ENCODE measurements at places on chromosomes 3 and 15. TPM values are rescaled to one million over a fixed set of nuclear protein-coding genes. Genes with fewer than 3 reads are reported as not detected.
A peak's percentile ranks its signal among the peaks of the same experiment; 100 is the strongest.

GP9 gene
- not detected for total RNA-seq

DNA sequence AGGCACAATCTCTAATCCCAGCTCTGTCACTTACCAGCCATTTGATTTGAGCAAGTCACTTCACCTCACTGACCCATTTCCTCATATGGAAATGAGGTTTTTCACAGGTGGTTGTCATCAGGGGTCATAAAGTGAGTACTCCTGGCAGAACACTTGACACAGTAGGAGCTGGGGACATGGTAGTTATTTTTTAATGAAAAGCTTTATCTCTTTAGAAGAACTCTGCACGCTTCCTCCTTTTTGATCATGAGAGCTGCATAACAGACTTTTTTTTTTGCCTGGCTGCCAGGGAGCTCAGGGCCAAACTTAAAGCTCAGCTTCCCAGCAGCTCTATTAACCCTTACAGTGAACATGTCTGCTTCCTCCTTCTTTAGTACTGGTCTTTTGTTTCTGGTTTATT, 8.4 kb downstream of the VWA5B2 start:
- H3K27ac ChIP-seq: no peak overlapping the region
- peaks cover 5% of the 10 kb centered on the region for H3K36me3 ChIP-seq

- H3K4me1 ChIP-seq: no peaks in the 10 kb centered on the region
- no peak overlapping the region for H3K27ac ChIP-seq
- no peak overlapping the region for H3K4me3 ChIP-seq
Measured at GRCh38 chr3:82773207-82773606, 1011.8 kb upstream of the GBE1 start.

MYH15 gene
- total RNA-seq: 0.17 TPM

ROPN1 gene
- not detected for total RNA-seq

DNA sequence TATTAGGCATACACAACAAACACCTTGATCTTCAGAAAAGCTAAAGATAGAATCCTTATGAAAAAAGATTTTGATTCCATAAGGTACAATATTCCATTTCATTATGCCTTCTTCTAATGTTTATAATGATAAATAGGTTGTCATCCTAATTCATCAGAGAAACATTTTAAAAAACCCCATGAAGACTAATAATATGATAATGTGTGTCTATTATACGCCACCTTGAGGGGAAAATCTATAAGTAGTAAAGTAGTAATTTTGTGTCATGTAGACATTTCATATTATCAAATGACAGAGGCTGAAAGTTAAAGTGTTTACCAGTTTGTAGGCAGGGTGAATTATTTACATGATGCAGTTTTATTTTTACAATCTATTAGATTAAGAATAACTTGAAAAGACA, 524.3 kb downstream of the GBE1 start:
- H3K27ac ChIP-seq: no peak overlapping the region
- no peak overlapping the region for H3K4me3 ChIP-seq
- no peaks in the 10 kb centered on the region for H3K4me1 ChIP-seq
- H3K27me3 ChIP-seq: no peaks in the 10 kb centered on the region

SCN11A gene
- 0.02 TPM for total RNA-seq

GRCh38 chr3:14823393-14823792, 4.6 kb downstream of the FGD5 start:
- H3K27me3 ChIP-seq: peaks cover 10% of the 10 kb centered on the region
- no peak overlapping the region for H3K4me3 ChIP-seq
- H3K27ac ChIP-seq: no peak overlapping the region
- no peak for DNase-seq
- H3K36me3 ChIP-seq: no peaks in the 10 kb centered on the region

- no peaks in the 10 kb centered on the region for H3K36me3 ChIP-seq
- DNase-seq: no peak
- H3K27ac ChIP-seq: no peak overlapping the region
Measured at GRCh38 chr3:1447452-1447851, 354.6 kb downstream of the CNTN6 start.

DNA sequence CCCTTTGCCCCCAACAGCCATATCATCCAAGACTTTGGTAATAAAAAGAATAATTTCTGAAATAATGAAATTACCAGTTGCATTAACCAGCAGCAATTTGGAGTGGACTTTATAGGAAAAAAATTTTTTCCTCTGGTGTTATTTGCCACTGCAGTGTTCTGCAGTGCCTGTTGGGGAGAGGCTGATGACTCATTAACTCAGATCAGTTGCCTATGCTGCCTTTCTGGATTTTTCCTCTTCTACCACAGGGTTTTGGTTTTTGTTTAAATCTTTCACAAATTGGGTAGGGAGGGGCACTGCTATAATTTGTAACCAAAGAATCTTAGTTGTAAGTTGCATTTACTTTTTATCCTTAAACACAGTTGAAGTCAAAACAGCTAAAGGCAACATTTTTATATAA, 22.7 kb downstream of the ATP6V1A start:
- no peak for DNase-seq
- no peaks in the 10 kb centered on the region for H3K27me3 ChIP-seq
- peaks cover 6% of the 10 kb centered on the region for H3K4me1 ChIP-seq
- no peaks in the 10 kb centered on the region for H3K36me3 ChIP-seq
- H3K4me3 ChIP-seq: no peak overlapping the region

DNA sequence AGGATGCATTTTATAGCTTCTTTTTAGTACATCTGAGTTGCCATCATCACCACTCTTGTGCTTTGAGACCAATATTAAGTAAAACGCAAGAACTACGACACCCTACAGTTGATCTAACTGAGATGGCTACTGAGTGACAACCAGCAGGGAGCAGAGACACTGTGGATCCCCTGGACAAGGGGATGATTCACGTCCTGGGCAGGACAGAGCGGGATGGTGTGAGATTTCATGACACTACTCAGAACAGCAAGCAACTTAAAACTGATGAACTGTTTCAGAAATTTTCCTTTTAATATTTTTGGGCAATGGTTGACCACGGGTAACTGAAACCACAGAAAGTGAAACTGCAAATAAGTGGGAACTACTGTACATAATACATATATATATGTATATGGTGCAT, 299.2 kb downstream of the ADAMTS17 start:
- H3K4me3 ChIP-seq: no peak overlapping the region
- peaks cover 4% of the 10 kb centered on the region for H3K4me1 ChIP-seq
- no peaks in the 10 kb centered on the region for H3K27me3 ChIP-seq
- no peak overlapping the region for H3K27ac ChIP-seq
- DNase-seq: no peak
- peaks cover 13% of the 10 kb centered on the region for H3K36me3 ChIP-seq

GRCh38 chr15:65824031-65824743, 32.1 kb upstream of the DENND4A start:
- peak; percentile 35 for DNase-seq
- H3K27ac ChIP-seq: no peak overlapping the region
- H3K4me3 ChIP-seq: no peak overlapping the region
- no peaks in the 10 kb centered on the region for H3K36me3 ChIP-seq
- peaks cover 55% of the 10 kb centered on the region for H3K4me1 ChIP-seq

GRCh38 chr3:164781755-164782154, 296.5 kb downstream of the SI start:
- H3K27ac ChIP-seq: no peak overlapping the region
- no peak overlapping the region for H3K4me3 ChIP-seq
- no peak for DNase-seq
- H3K36me3 ChIP-seq: no peaks in the 10 kb centered on the region
- H3K4me1 ChIP-seq: no peaks in the 10 kb centered on the region

DNA sequence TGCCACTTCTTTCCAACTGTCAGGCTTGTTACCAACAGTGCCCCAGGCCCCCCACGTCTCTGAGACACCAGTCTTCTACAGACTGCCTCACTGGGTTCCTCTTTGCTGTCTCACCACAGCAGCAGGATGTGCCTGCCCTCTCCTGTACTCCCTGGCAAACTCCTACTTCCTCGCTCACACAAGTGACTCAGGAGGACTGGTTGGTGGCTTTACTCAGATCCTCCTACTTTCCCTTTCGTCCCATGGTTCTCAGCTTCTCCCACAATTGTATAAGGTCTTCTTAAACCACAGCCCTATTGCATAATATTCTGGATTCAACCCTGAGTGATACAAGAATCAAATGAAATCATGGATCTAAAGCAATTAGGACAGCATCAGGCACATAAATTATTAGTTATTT, 246.6 kb upstream of the PROK2 start:
- peak; percentile 27 for DNase-seq
- H3K36me3 ChIP-seq: no peaks in the 10 kb centered on the region
- H3K4me3 ChIP-seq: no peak overlapping the region
- peaks cover 17% of the 10 kb centered on the region for H3K27me3 ChIP-seq
- peaks cover 9% of the 10 kb centered on the region for H3K4me1 ChIP-seq

TMCO5A gene
- total RNA-seq: not detected

DNA sequence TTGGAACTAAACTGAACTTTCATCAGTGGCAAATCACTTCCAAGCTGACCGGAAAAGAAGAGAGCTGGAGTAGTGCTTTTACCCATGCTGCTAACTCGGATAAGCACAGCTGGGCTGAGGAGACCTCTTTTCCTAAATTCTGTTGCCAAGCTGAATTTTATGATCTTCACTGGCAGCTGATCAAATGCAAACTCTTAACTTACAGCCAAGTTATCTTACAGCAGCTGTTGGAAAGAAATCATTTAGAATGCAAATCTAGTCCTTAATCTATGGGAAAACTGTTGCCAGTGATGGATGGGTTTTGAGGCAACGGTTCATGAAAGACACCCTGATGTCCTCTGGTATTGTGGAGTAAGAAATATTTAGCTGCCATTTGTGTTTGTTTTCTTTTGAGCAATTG, 216.5 kb downstream of the ZNF385D start:
- H3K4me1 ChIP-seq: no peaks in the 10 kb centered on the region
- no peak for DNase-seq
- no peaks in the 10 kb centered on the region for H3K36me3 ChIP-seq
- no peak overlapping the region for H3K27ac ChIP-seq

DNA sequence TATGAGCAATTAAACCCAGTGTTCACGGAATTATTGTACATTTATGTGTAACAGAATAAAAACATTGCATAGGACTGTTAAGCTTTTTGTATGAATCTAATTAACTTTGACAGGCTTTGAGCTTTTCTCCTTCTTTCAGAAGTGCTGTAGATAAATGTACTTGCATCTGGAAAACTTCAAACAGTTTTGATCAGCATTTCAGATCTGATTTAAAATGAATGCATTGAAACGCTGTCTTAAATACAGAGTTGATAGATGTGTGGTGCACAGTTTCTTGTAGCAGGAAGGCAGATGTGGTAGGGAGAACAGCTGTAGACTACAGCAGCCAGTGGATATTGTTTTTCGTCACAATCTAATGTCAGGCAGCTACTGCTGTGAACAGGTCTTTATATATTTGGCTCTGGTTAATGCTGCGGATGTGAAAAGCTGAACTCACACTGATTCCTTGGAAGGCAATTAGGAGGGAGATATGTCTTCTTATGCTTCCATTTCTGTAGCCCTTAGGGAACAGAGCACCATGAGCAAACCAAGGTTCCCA, 193.8 kb upstream of the GOLIM4 start:
- no peak overlapping the region for H3K4me3 ChIP-seq
- no peak for DNase-seq
- H3K36me3 ChIP-seq: no peaks in the 10 kb centered on the region
- no peaks in the 10 kb centered on the region for H3K4me1 ChIP-seq

RTP4 gene
- 2.7 TPM for total RNA-seq

DNA sequence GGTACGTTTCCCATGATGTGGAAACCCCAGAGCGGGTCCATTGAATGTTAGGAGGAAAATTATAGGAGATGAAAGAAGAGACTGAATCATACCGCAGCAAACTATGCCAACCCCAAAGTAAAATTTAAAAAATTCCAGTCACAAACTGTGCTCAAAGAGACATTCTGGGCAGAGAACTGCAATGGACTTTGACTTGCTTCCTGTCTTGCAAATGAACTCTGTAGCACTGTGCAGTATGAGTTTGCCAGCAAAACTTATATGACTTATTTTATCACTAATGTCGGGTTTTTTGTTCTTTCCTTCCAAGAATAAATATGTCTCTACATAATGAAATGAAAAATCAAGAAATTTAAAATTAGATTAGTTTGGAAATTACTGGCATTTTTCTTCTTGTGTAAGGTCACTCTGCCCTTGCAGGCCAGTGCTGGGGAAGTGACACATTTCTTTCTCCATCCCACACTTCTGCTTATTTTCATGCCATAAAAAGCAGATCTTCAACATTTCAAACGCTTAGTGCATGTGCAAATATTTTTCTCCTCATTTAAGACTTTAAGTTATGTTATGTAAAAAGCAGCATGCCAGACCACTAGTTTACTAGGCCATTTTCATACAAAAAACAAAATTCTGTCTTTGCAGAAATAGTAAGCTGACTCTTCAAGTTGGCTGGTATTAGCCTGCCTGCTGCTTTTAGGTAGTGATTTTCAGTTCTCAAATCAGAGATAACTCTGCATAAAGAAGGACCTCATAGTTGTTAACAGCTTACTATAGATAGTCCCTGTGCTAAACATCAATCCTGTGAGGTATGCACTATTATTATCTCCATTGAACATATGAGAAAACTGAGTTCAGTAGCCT, 32.2 kb upstream of the SSR3 start:
- no peak overlapping the region for H3K4me3 ChIP-seq
- peaks cover 3% of the 10 kb centered on the region for H3K4me1 ChIP-seq
- no peak overlapping the region for H3K27ac ChIP-seq
- peaks cover 7% of the 10 kb centered on the region for H3K27me3 ChIP-seq
- peaks cover 2% of the 10 kb centered on the region for H3K36me3 ChIP-seq
- no peak for DNase-seq

CEMIP gene
- total RNA-seq: 0.07 TPM

CDCP1 gene
- total RNA-seq: 0.48 TPM

TRH gene
- total RNA-seq: not detected

DNA sequence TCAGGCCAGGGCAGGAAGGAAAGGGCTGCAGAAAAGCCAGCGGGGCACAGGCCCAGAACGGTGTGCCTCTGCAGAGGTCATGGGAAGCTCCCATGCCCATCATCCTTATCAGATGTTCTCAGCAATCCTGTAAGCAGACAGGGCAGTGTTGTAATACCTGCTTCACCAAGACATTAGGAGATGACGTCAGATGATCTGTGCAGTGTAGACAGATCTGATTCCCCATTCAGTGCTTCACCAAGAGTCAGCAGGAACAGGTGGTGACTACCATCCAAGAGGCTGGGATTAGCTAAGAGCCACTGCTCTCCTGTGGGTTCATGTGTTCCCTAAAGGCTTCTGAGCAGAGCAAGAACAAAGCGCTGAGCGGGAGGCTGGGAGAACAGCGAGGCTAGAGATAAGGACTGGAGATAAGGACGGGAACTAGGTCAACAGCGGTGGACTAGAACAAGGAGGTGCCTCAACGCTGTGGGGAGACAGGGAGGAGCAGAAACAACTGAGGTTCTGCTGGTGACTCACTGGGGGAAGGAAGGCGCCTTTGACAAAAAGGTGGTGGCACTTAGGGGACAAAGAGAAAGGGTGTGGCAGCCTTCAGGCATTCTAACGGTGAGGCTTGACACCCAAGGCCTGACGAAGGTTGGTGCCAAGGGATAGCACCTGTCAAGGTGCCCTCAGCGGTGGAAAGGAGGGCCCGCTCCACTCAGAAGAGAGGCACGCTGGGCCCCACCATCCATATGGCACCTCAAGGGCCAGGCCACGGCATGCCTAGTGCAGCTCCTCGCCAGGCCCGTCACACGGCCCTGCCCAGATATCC, 28.4 kb downstream of the CCDC12 start:
- H3K27ac ChIP-seq: peak overlapping the region; percentile 95
- H3K4me3 ChIP-seq: peak overlapping the region; percentile 62
- H3K36me3 ChIP-seq: peaks cover 9% of the 10 kb centered on the region
- H3K27me3 ChIP-seq: no peaks in the 10 kb centered on the region
- peak; percentile 82 for DNase-seq

KCNMB2 gene
- not detected for total RNA-seq

Measured in activated CD4-positive, alpha-beta memory T cell treated with anti-CD3 and anti-CD28 coated beads for 36 hours (primary cell).